ENCODE measurements at places on chromosomes 1 and 21.

DNA sequence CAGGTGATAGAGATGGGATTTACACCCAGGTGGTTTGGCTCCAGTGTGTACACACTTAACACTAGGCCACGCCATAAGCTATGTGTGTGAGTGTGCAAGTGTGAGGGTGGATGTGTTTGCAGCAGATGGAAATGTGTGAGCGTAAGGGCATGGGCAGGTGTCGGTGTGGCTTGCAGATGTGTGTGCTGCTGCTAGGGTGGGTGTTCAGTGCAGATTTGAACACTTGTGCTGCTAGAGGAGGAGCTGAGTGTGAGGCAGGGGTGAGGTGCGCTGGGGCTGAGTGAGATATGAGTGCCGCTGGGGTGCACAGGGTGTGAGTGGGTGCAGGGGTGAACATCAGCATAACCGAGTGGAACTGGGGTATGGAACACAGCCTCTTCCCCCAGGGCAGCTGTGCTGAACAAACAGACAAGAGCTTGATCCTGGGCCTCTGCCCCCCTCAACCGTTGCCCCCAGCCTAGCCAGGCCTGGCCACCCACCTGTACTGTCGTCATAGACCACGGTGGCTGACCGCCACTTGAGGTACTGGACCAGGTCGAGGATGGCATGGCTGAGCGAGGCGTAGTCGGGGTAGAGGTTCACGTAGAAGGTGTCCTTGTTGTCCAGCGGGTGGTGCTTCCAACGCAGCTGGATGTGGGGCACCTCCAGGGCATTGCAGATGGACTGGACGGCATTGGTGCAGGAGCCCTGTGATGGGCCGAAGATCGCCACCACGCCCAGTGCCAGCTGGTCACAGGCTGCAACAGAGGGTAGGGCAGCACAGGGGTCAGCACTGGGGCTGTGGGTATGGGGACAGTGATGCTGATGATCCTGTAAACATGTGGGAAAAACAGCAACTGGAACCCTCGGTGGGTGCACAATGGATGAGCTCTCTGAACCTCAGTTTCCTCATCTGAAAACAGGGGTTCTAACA lies 153.9 kb downstream of the GRIK3 start:
- DNase-seq, result no peak

GRCh38 chr21:38538353-38538752 lies 40.1 kb upstream of the ERG start:
- no peak for DNase-seq

GRCh38 chr1:117605164-117605773 lies 579 bp upstream of the TENT5C start:
- DNase-seq, result no peak

DNA sequence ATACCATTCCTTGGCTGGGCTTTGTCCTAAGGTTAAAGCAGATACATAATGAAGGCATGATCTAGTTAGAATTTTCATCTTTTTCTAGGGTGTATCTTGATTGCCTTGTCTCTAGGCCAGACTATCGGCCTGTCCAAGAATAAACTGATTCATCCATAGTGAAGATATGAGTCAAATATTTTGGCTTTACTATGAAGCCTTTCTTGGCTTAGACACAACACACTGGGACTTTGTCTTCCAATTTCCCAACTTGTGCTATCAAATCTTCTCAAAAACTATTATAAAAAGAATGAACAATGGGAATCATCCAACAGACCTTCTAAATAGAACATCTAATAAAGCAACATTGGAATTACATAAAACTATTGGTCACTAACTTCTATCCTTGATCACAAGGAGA lies 64.8 kb downstream of the WARS2 start:
- DNase-seq, result no peak

DNA sequence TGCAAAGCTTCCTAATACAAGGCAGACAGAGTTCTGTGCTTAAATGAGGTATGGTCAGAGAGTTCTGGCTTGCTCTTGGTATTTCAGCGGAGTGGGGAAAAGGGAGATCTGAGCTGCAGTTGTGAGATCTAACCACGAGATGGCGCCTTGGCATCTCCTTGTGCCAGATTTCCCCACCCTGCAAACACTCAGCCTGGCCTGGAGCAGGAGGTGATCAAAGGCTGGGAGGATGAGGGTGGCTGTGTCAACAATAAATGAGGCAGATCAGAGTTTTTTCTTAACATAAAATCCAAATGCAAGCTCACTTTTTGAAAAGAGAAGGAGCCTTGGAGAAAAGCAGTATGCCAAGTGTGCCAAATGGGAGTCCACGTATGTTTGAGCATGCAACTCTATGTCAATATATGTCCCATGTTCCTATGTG lies 4.1 kb upstream of the TFAP2E start:
- DNase-seq, result peak; percentile 42

GRCh38 chr1:41795205-41795762 lies 123.4 kb downstream of the HIVEP3 start:
- no peak for DNase-seq

DNA sequence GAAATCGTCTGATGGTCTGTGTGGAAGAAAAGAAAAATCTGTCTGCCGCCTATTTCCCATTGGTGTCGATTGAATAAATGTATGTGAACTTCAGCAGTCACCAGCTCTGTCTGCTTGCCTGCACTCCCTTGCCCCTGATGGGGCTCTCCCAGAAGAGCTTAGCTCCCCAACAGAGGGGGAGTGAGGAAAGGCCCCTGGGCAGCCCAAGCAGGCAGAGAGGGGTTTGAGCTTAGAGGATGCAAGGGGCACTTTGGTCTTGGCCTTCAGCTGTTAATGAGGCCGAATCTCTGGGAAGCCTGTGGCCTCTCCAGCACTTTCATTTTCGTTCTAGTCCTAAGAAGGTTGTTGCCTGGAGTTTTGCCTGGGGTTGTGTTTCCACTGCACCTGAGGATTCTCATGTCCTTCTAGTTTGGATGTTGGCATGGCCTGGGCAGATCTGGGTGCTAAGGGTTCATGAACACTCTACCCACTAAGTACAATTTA lies 2.8 kb downstream of the FOXD2 start:
- no peak for DNase-seq

- no peak for DNase-seq
These were observed 34.0 kb upstream of the BEND5 start for GRCh38 chr1:48810740-48811139.

- no peak for DNase-seq
These were observed 51.2 kb downstream of the TRAF5 start for GRCh38 chr1:211377539-211378450.

- no peak for DNase-seq
These were observed 16.1 kb downstream of the UTP11 start for GRCh38 chr1:38028671-38029070.

- no peak for DNase-seq
These were observed 9.1 kb downstream of the SCYL3 start for GRCh38 chr1:169884634-169885033.

GRCh38 chr1:59692591-59692990 lies 122.2 kb upstream of the HOOK1 start:
- DNase-seq, result no peak

DNA sequence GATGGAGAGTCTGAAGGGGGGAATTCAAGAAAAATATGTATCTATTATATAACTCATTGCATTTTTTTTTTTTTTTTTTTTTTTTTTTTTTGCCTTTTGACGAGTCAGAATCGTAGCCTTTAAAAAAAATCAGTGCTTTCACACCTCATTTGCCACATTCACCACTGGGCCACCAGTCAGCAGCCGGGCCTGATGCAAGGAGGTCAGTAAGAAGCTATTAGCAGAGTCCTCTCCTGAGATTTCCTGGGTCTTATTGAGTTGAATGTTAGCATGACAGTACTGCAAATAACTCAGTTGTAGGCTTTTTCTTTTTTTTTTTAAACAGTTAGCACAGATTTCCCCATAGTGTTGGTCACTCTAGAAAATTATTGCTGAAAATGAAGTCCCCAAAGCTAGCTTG lies 139.8 kb downstream of the SPATA17 start:
- no peak for DNase-seq

- no peak for DNase-seq
These were observed 75.5 kb downstream of the VPS13D start for GRCh38 chr1:12305377-12305776.

GRCh38 chr1:192159781-192160180 lies 1.5 kb downstream of the RGS18 start:
- DNase-seq, result no peak

GRCh38 chr1:154478639-154479038 lies 23.4 kb upstream of the TDRD10 start:
- DNase-seq, result no peak
